ENCODE measurements at places on chromosomes 7 and 10.

DNA sequence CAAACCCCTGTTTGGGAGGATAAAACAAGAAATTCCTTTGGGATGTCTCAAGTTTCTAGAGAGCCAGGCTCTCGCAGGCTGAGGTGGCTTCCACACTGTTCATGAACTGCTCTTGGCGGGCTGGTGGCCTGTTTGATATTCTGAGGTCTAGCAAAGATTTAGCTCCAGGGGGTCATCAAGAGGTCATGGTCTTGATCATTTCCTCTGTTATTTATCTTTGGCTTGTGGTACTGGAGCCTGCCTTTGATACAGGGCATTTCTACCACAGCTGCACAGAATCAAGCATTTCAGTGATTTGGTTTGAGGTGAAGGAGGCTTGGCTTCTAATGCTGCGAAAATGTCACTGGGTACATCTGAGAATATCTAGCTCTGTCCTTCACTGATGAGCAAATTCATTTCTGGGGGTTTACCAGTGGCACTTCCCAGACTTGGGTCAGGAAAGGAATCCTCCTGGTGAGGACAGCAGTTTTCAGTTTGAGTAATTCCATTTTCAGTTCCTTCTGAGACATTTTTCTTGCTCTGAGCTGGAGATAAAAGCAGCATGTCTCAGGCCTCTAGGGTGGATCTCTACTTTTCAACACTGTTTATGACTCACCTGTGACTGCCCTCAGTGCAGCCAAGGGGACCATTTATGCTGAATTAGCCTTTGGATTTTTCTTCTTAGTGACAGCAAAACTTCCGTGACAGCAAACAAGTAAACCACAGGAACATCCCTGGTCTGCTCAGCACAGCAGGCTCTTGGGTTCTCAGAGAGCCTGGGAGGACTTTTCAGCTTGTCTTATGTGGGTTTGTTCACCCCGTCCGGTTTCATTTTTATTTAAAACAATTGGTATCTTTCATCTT is 312.0 kb downstream of the RNLS start:
- DNase-seq = peak; percentile 22

GRCh38 chr10:74179111-74179710 is 28.2 kb downstream of the ADK start:
- no peak for DNase-seq

DNA sequence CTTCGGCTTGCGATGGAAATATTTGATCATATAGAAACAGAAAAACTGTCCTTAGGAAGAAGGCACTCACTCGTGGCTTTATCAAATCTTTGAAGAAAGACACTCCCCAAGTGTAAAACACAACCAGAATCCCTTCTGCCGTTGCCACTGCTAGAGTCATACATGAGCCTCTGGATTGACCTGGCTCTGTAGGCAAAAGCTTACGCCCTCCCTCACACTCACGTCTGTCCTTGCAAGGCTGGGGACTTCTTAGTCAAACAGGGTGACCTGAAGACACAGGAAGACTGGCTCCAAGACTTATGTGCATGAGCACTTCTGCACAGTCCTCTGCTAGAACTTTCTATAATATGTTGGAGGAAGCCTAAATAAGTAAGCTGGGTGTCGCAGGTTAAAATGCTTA is 135.4 kb upstream of the MDFIC start:
- DNase-seq = no peak

- DNase-seq = no peak
Observed at GRCh38 chr7:93877742-93878141, 12.8 kb downstream of the TFPI2 start.

- DNase-seq = no peak
Observed at GRCh38 chr7:158351481-158351880, 236.1 kb downstream of the PTPRN2 start.

GRCh38 chr7:136692221-136692620 is 176.2 kb upstream of the CHRM2 start:
- no peak for DNase-seq

GRCh38 chr10:110487411-110488331 is 10.0 kb upstream of the DUSP5 start:
- no peak for DNase-seq

DNA sequence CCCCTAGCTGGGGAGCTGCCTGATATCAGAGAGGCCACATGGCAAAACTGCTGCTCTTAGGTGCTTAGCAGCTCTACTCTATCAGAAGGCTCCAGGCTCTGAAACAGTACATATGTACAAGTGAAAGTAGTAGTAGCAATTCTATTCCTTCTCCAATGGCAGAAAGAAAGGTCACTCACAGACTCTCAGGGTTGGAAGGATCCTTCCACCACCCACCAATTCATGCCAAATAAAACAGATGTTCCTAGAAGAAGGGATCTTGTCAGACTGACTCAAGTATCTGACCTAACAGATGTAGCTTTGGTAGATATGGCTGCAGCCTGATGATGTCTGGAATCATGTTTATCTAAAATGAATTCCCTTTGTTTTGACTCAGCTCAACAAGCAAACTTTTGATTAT is 8.0 kb upstream of the ALDH18A1 start:
- DNase-seq = no peak

DNA sequence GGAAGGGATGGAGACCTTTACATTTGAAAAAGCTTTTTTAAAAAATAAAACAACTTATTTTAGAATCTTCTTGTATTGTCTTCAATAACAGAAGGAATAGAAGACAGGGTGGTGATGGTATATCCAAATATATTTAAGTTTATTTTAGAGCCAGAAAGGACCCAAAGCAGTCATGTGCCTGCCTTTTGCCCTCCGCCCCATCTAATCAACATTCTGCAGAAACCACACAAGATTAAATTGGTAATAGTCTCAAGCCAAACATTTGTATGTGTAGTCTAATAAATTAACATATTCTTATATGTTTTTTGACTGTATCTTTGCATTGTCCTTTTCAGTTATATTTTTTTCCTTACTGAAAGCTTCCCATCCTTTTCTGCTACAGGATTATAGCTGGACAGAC is 16.5 kb upstream of the NUP42 start:
- no peak for DNase-seq

DNA sequence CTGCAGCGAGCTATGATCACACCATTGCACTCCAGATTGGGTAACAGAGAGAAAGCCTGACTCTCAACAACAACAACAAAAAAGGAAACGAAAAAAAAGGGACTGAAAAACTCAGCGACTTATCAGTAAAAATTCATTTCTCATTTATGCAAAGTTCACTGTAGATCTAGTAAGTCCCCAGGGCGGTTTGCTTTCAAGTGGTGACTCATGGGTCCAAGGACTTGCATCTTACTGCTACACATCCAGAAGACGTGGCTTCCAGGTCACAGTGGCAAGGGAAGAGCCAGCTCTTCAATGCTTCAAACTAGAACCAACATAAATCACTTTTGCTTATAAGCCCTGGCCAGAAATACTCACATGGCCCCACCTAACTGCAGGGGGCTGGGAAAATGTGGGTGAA is 178.3 kb upstream of the AUTS2 start:
- no peak for DNase-seq

- DNase-seq = no peak
Observed at GRCh38 chr7:20861468-20861867, 74.8 kb upstream of the SP8 start.

DNA sequence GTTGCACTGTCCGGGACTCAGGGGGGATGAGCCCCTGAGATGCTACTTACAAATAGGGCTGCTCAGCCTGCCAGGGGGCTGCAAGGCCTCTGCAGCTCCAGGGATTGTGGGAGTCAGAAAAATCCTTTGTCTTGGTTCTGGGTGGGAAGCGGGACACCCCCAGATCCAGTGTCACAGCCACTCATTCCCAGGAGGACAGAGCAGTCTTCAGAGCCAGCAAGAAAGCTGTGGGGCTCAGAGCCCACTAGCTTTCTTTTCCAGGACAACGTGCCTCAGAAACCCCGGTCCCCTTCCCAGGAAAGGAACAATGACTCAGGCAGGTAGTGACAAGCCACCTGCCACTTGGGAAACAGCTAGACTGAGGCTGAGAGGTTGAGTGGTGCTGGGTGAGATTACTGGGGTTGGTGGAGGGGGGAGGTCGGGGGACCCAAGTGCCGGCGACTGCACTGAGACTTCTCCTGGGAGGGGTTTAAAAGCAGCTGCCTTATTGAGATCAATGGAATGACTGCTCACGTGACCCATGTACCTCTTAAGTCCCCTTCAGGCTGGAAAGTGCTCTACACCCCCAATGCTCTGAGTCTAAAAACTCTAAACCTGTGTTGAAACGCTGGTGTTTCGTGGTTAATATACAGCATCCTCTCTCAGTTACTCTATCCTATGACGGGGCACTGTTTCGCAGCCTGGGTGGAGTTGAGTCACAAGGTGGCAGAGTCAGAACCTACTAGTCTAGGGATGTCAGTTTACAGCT is 123.6 kb downstream of the UBE2H start:
- no peak for DNase-seq

DNA sequence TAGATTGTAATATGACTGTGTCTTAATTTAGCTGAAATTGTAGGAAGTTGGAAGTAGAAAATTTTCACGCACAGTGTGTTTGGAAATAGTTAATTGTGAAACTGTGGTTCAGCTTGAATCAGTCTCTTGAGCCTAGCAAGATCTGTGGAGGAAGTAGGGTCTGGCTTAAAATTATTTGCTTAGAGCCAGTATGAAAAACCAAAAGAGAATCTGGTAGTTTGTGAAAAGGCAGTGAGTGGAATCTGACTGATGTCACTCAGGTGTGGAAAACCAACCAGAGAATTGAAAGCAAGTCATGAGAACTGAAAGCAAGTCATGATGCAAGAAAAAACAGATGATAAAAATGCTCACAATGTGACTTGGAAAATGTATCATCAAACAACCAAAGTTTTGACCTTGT is 11.5 kb downstream of the LIPJ start:
- DNase-seq = no peak

DNA sequence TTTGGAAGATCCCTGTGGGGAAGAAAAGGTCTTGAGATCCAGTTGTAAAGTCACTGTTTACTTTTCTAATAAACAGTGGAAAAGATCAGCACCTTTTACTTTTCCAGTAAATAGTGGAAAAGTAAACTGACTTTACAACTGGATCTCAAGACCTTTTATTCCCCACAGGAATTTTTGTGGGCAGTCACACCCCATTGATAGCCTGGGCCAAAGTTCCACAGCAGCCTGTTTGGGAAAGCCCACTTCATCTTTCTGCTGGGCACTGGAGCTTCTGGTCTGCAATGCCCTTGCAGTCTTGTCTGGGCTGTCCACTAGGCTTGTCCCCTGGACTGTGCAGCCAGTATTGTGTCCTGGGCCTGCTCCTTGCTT is 50.2 kb downstream of the ADCY1 start:
- no peak for DNase-seq

- no peak for DNase-seq
Observed at GRCh38 chr7:105972276-105972675, 9.2 kb downstream of the CDHR3 start.

DNA sequence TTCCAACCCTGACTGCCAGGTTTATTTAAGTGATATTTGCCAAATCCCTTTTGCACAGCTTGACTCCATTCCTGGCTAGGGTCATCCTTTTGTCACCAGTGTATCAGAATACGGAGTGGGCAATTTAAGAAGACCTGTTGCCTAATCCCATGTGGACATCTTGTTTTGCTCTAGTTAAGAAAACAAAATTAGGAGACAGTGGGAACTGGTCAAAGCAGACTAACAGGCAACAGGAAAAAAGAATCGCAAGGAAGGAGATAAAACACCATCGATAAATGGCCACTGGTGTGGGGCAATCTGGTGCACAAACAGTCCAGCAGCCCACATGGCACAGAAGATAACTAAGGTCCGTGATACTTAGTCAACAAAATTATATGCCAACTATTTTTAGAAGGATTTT is 21.4 kb downstream of the KDM7A start:
- DNase-seq = no peak

DNA sequence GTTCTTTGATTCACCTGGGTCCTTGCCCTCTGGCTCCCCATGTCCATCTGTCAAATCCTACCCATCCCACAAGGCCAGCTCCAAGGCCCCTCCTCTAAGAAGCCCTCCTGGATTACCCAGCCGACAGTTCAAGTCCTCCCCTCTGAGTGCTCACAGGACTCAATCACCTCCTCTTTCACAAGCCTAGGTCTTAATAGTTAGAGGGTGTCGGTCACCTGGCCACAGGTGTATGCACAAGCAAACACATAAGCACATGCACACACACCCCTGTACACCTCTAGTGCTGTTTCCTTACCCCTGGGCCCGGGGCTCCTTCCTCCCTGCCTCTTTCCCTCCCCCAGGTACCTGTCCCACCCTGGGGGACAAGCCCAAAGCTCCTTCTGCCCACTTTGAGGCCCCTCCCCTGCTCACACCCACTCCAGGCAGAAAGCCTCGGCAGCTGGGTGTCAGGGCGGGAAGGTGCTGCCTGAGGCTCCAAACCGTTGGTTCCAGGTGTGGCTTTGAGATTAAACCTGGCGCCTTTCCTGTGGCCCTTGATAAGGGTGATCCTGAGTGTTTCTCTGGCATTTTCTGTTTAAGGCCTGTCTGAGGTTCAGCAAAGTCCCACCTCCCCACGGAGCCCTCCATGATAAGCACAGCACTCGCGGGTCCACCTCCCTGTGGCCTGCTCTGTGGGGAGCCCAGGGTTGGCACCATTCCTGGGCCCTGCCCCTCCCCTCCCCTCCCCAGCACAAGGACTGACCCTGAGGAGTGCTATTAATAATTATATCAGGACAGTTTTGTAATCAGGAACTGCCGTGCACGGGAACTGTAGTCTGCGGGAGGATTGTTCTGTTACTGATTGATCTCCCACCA is 14.6 kb upstream of the AQP1 start:
- DNase-seq = no peak

GRCh38 chr10:72096115-72097000 is 8.0 kb upstream of the SPOCK2 start:
- no peak for DNase-seq

DNA sequence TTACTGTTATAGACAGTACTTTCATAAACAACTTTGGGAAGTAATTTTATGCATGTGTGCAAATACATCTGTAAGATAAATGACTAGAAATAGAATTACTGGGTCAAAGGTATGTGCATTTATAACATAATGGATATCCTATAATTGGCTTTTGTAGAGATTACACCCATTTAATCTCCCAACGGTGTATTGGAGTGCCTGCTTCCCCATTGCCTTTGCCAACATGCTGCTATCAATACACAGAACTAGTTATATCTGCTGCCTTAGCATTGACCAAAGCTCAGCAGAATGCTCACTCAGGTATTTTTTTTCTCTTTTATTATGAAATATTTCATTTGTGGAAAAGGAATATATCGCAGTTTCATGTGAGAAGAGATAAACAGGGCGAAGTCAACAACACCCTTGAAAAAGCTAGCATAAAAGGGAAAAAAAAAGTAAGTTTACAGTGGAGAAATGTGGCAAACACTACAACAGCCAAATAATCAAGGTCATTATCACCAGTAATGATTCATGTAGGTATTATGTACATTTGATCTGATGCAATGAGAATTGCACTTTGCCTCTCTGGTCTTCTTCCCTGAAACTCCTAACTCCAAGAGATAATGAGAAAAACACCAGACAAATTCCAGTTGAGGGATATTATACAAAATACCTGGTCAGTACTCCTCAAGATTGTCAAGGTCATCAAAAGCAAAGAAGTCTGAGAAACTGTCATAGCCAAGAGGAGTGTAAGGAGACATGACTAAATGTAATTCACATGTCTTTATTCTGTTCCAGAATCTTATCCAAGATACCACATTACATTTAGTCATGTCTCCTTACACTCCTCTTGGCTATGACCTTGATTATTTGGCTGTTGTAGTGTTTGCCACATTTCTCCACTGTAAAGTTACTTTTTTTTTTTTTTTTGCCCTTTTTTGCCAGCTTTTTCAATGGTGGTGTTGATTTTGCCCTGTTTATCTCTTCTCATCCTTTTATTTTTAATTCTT is 36.8 kb downstream of the MARCHF5 start:
- no peak for DNase-seq

Measured in globus pallidus (tissue), 1 donor.